ENCODE measurements at places on chromosomes 1 and 21.

- DNase-seq, result no peak
These were observed 9.1 kb upstream of the THEM5 start for GRCh38 chr1:151862604-151863003.

- DNase-seq, result no peak
These were observed 36.5 kb upstream of the KIF21B start for GRCh38 chr1:201059871-201060555.

DNA sequence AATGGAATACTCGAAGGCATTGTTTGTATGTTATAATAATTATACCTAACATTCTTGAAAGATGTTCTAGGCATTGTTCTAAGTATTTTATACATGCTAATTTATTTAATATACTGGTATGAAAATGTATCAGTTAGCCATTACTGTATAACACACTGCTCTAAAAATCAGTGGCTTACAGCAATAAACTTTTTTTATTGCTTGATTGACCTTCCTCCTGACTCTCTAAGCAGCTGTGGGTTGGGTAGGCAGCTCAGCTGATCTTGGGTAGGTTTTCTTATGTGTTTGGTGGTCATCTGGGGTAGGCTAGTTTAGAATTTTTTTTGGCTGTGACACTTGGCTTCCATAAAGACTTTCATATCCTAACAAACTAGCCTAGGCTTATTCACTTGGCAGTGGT lies 100.2 kb upstream of the SYT6 start:
- DNase-seq, result no peak

DNA sequence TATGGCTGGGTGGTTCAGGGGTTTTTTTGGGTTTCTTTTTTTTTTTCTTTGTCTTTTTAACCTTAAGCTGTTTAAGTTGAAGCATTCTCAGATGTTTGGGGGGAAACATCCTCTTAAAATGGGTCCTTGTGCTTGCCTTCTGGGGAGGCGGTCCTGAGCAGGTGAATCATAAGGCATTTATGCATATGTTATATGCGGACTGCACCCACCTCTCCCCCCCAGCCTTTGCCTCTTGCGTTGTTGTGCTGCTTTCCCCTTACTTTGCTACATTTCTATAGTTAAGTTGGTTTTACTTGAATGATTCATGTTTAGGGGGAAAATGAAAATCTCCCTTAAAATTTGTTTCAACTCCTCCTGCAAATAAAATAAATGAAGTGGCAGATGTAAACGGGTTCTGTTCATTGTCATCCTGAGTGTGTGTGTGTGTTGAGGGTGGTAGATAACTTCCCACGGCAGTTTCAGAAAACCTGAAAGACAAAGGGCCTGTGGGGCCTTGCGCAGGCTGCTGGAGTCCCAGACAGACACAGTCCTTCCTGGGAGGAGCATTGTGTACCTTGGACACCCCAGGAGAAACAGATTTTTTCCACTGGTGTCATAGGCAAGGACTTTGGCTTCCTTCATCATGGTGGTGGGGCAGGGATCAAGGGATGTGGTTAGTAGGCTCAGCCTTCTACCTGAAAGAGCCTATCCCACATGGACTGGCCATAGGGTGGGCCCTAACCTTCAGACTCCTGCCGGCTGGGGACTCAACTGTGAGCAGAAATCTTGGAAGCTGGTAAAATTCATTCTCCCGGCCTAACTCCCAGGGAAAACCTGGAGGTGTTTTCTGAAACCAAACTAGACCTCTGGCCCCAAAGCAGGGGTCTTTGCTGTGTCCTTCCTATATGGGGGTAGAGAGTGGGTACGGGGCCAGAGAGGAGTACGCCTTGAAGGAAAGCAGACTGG lies 926 bp upstream of the SH3D21 start:
- no peak for DNase-seq

DNA sequence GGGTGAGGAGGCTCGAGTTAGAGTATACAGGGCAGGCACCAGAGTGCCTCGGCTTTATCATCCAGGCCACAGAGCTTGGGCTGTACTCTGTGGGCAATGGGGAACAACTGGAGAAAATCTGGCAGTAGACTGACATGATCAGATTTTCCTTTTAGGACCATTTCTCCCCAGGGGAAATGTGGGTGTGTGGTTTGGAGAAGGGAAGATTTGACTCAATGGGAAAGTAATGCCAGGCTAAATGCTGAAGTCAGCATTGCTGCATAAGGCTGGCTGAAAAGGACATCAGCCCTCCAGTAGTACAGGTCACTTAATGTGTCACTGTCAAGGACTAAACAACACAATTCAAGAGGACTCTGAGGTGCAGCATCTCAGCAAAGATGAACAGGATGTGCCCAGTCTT lies 5.0 kb downstream of the FYB2 start:
- DNase-seq, result no peak

DNA sequence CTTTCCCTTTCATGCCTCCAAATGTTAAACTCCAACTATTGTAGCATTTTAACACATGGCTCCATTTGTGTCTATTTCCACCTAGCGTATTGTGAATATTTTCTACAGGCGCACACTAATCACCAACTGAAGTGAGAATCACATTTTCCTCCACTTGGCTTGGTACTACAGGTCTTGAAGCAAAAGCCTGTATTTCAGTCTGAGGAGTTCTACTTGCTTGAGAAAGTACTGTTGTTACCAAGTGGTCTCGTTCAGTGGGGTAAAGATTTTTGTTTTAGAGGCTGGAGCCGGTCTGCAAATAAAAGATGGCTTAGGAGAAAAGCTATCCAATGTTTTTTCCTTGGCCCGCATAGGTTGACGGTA lies 550 bp upstream of the PTBP2 start:
- no peak for DNase-seq

DNA sequence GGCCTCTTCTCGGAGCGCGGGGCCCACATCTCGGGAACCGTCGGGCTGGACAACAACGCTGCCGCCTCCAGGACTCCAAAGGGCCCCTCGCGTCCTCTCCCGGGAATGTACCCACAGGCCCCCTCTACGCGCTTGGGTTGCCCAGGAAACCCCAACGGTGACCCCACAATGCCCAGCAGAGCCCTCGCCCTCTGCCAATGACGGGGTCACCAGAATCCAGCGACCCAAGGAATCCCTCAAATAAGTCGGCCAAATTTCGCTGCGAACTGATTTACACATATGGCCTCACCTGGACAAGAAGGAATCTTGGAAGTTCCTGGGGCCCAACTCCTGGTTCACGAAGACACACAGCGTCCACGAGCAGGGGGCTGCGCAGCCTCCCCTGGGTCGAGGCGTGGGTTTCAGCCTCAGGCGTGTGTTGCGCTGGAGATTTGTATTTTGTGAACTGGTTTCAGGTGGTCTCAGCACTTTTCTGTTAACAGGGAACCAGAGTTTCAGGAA lies 78.1 kb downstream of the DESI2 start:
- no peak for DNase-seq

- DNase-seq, result no peak
These were observed 228.4 kb upstream of the NR5A2 start for GRCh38 chr1:199799116-199799515.

- DNase-seq, result no peak
These were observed 411.2 kb upstream of the USP24 start for GRCh38 chr1:55626326-55626725.

- DNase-seq, result no peak
These were observed 860 bp upstream of the SHCBP1L start for GRCh38 chr1:182953826-182954225.

DNA sequence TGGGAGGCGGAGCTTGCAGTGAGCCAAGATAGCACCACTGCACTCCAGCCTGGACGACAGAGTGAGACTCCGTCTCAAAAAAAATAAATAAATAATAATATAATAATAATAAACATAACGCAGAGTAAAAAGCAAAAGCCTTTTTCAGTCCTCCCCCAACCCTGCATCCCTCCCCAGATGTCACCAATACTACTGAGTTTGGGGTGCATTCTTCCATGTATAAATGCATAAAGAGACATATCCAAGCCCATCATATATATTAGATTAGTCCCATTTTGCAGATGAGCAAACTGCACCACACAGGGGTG lies 930 bp upstream of the ADAMTSL4 start:
- no peak for DNase-seq

GRCh38 chr1:44646261-44647110 lies 27.8 kb downstream of the TMEM53 start:
- DNase-seq, result no peak

GRCh38 chr21:37793660-37794059 lies 122.6 kb downstream of the KCNJ6 start:
- DNase-seq, result no peak

DNA sequence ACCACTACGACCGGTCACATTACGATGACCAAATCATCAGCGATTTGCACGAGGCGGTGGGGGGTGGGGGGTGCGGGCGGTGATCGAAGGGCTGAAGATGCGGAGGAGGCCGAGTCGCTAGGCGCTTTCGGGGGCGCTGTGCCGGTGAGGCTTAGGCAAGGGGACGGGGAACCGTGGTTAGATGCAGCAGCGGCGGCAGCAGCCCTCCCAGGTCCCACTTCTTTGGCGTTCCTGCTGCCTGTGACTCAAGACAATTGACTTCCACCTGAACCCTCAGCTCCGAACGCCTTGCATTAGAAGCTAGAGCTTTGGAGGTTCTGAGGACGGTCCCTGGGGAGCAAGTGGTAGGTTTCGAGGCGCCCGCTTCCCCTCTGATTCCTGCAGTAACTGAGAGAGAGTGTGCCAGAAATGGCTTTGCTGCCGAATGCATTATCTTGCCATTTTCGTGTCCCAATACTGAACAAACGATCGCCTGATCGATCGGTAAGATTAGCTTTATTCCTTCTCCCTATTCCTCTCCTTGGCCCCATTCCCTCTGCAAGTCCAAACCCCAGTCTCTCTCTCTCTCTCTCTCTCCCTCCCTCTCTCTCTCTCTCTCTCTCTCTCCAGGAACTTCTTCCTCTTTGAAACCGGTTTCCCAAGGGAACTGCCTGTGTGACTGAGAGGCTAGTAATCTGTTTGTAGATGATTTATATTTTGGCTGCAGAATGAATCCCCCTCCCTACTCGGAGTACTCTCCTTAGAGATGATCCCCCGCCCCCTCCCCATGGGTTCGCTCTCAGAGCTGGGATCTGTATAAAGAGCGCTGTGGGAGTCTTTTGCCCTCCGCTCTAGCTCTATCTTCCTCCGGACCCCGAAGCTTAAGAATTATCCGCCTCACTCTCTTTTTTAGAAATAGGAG lies 735 bp upstream of the BRINP3 start:
- DNase-seq, result no peak

DNA sequence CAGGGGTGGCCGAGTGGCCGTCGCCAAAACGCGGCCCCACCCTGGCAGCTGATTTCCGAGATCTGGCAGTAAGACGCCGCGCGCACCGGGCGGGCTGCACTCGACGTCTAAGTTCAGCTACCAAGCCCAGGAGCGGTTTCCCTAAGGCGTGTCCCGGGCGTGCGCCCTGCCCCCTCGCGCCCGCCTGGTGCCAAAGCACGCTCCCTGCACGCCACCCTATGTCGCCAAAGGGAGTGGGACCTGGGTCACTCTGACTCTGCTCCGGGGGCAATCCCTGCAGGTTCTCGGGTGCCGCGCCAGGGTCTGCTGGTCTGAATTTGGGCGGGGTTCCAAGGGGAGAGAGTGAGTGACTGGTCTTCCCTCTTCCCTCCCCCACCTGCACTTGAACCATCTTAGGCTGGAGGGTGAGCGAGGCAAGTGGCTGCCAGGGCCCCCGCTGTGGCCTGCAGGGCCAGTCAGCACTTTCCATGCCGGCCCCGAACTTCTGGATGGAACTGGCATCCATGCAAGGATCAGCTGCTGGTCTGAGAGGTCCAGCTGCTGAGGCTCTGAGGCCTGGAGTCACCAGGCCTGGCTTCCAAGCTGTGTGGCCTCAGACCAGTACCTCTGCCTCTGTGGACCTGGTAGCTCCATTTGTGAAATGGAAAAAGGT lies at the start of gene LRRC38:
Gene LRRC38, minus strand, starts transcription at position 109 of the 652 bp plus-strand sequence. CDS start 410 bp downstream, outside the sequence.
- no peak for DNase-seq

GRCh38 chr1:182877331-182877730 lies 38.2 kb downstream of the DHX9 start:
- no peak for DNase-seq

- DNase-seq, result no peak
These were observed 27.2 kb upstream of the CAPZB start for GRCh38 chr1:19512545-19512944.

All from stimulated activated CD4-positive, alpha-beta T cell treated with anti-CD3 and anti-CD28 coated beads, TNF-alpha, amount 100 ng/mL, for 4 hours (primary cell).